ENCODE measurements at places on chromosomes 4 and X. TPM values are rescaled to one million over a fixed set of nuclear protein-coding genes. Genes with fewer than 3 reads are reported as not detected.

The NXF2 gene
- not detected for total RNA-seq

The DNAJB14 gene
- 16.5 TPM for total RNA-seq

The CPE gene
- 2.3 TPM for total RNA-seq

The POLN gene
- 1.8 TPM for total RNA-seq

The ZRSR2 gene
- 12.1 TPM for total RNA-seq

The SORBS2 gene
- 1.0 TPM for total RNA-seq

The WDR1 gene
- 220 TPM for total RNA-seq

The ADRA2C gene
- 11.9 TPM for total RNA-seq

The DDIT4L gene
- total RNA-seq, result 0.21 TPM

The DDX53 gene
- total RNA-seq, result not detected

The GATB gene
- 12.4 TPM for total RNA-seq

The GSX2 gene
- not detected for total RNA-seq

The S100G gene
- not detected for total RNA-seq

The LANCL3 gene
- total RNA-seq, result not detected
